ENCODE measurements at places on chromosomes 16 and 17. TPM values are rescaled to one million over a fixed set of nuclear protein-coding genes. Genes with fewer than 3 reads are reported as not detected.

DNA sequence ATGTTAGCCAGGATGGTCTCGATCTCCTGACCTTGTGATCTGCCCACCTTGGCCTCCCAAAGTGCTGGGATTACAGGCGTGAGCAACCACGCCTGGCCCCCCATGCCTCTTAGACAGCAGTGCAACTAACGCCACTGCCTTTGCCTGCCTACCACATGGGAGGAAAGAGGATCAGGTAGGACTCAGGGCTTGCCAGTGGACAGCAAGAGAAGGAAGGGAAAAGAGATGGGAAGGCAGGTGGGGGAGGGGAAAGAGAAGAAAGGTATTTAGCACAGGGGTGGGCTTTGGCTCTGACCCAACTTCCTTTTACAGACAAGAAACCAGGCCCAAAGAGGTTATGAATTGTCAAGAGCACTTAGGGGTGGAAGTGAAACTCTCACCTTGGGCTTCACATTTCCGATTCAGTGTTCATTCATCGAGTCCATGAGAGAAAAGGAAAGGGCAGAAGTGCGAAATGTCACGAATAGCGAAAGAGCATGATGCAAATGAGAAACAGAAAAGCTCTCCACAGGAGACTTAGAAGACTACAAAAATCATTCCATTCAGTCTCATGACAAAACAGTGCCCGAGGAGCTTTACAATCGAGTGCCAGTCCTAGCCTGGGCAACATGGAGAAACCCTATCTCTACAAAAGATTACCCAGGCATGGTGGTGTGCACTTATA, 36.4 kb downstream of the CDK5R1 start:
- DNase-seq = no peak

DNA sequence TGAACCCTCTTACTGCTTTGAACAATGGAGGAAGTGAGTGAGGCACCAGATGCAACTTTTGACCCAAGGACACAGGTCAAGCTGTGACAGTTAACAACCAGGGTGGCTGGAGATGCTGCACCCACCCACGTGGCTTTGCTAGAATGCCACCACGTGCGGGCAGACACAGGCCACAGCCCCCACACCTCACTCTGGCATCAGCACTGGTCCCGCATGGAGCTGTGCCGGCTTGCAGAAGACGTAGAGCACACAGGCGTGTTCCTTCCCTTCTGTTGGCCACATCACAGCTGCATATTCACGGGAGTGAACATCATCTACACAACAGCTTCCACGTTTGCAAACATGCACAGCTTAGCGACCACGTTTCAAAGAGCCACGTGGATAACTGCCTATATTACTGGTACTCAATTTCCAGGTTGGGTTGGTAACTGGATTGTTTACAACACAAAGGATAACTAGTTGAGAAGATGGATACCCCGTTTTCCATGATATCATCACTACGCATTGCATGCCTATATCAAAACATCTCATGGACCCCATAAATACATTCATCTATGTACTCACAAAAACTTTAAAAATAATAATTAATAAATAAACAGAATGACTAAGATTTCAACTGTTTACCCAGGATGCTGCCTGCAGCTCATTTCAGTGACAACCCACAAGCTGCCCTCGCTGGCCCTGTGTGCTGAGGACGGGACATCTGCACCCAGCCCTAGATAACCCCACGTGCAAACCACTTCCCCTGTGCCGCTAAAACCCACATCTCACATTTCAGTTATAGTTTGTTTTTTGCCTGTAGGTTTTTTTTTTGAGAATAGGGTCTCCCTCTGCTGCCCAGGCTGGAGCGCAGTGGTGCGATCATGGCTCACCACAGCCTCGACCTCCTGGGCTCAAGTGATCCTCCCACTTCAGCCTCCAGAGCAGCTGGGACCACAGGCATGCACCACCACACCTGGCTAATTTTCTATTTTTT, 132.0 kb downstream of the ANKRD11 start:
- DNase-seq = no peak

- peak; percentile 69 for DNase-seq
Observed at GRCh38 chr16:71883168-71883848, 674 bp downstream of the ZNF821 start.

DNA sequence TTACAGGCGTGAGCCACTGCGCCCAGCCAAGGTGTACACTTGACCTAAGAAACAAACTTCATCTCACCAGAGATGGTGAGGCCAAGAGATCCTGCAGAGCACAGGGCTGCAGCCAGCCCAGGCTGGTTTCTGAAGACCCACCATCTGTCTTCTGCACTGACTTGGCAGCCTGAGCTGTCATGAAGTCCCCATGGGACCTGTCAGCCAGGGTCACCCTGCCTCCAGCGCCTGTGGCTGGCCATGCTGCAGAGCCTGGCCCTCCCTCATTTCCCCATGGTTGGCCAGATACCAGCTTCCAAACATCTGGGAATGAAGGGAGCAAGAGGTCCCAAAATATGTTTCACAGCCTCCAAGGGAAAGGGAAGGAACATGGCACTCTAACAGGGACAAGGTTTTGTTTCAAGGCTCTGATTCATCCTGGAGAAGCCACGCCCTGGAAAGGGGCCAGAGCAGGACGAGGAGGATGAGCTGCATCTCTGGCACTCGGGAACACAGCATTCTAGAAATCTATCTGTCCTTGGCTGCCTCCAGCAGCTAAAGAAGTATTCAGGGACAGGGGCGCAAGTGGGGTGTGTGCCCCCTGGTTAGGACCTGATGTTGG, 45.3 kb downstream of the DDX19A start:
- DNase-seq = no peak

- DNase-seq = no peak
Observed at GRCh38 chr17:70855401-70856054, 686.2 kb downstream of the KCNJ2 start.

DNA sequence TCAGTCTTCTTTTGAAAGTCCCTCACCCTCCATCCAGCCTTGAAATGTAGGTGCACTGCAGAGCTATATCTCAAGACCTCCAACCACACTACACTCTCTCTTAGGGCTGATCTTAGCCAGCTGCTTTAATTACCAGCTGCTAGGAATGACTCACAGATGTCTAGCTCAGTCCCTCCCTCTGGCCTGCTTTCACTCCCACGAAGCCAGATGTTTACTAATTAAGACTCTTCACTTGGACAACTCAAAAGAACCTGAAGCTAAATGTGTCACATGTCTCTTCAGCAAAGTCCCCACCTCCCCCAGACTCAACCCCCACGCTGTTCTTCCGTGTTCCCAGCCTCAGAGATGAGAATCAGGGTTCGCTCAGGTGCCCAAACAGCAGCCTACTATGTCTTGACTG, 2.6 kb downstream of the GTF3C1 start:
- DNase-seq = no peak

GRCh38 chr16:11396241-11397048, 51.2 kb downstream of the RMI2 start:
- peak; percentile 90 for DNase-seq

DNA sequence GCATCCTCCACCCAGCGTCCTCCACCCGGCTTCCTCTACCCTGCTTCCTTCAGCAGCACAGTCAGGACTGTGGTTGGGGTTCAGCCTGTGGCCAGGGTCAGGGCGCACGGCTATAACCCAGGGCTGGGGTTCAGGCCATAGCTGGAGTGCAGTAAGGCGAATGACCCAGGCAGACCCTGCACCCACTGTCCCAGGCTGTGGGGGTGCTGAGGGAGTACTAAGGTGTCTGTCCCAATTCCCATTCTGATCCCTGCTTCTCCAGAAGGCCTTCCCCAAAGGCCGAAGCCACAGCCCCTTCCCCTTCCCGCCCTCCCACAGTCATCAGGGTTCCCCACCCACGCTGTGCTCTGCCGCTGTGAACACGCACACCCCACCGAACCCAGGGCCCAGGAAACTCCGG, 12.4 kb downstream of the EMC6 start:
- DNase-seq = no peak

- no peak for DNase-seq
Observed at GRCh38 chr16:86598607-86599565, 20.5 kb downstream of the FOXL1 start.

DNA sequence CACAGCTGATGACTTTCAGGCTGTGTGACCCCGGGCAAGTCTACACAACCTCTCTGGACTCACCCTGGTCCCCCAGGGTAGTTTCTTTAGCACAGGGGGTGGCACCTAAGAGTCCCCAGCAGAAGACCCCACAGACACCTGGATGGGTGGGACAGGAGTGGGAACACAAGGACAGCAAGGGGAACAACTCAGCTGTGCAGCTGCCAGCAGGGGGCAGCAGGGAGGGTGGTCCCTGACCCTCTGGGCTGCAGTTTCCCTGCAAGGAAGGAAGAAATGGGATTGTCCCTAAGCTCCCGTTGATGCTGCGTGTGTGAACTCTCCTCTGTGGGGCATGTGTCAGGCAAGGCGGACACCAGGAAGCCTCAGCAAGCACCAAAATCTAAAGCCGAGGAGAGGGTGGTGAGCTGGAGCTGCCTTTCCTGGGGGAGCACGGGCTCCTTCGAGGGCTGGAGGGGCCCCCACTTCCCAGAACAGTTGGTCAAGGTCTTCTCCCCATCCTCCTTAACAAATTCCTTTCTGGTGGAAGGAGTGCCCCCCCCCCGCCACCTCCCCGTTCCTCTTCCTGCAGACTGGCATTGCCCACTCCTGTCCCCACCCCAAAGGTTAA, 24.1 kb upstream of the CDH5 start:
- DNase-seq = no peak

DNA sequence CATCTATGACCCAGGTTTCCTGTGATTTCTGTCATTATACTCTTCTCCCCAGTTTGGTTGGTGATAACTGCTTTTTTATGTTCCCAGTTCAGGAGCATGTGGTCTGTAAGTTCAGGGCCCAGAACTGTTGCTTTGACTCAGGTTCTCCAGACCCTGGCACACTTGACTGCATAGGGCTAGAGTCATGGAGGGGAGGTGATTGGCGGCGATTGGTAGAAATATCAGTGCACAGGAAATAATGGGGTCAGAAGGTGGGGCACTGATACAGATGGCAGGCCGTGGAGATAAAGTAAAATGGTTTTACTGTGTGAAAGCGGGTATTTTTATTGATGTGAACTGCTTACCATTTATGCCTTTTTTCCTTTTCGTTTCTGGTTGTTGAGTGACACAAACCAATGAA, 28.7 kb downstream of the TAC4 start:
- DNase-seq = no peak

GRCh38 chr16:12729448-12729847, 74.2 kb downstream of the CPPED1 start:
- DNase-seq = no peak

DNA sequence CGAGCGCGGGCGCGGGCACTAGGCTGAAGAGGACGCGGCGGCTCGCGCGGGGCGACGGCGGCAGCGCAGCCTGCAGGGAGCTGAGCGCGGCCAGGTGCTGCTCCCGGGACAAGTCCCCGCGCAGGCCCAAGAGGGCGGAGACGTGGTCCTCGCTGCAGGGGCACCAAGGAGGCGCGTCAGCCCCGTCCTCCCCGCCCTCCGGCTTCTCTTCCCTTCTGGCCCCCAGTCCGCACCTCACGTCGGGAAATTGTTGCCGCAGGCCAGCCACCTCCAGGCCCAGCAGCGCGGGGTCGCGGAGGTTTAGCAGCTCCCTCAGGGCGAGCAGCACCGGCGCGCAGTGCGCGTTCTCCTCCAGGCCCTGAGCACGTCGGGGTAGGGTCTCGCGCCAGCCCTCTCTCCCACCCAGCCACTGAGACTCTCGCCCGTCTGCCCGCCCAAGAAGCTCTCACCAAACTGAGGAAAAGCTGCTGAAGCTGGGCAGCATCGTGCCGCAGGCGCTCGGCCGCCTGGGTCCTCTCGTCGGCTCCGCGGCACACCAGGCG, 761 bp upstream of the MATCAP1 start:
- DNase-seq = no peak

GRCh38 chr17:50151937-50152547, 1.6 kb upstream of the PPP1R9B start:
- DNase-seq = peak; percentile 86

- DNase-seq = no peak
Observed at GRCh38 chr16:28876973-28877654, 1.2 kb upstream of the ATP2A1 start.

- DNase-seq = peak; percentile 90
Observed at GRCh38 chr17:57955183-57955931, at the start of gene CUEDC1. CUEDC1 (minus strand) TSS chr17:57955412; CDS start chr17:57885564, 69,848 bp downstream.

GRCh38 chr17:80790021-80790765, 201.4 kb upstream of the CHMP6 start:
- DNase-seq = no peak

GRCh38 chr17:82687375-82687861, 11.1 kb downstream of the RAB40B start:
- no peak for DNase-seq

- no peak for DNase-seq
Observed at GRCh38 chr17:5665164-5665563, 80.9 kb upstream of the NLRP1 start.

DNA sequence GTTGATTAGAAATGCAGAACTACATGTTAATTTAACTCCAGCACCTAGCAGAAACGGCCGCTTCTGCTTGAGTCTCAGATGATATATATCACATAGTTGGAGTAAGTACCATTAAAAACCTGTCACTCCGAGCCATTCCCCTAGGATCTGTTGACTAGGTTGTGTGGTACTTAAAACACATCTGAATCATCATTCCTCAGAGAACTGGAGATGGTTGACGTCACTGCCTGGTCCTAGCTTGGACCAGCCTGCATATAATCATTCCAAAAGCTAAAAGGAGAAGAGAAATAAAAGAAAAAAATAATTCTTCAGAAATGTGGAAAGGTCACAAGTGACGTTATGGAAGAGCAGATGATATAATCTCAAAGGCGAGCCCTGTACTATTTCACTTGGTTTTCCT, 31.3 kb upstream of the RASL10B start:
- DNase-seq = no peak

DNA sequence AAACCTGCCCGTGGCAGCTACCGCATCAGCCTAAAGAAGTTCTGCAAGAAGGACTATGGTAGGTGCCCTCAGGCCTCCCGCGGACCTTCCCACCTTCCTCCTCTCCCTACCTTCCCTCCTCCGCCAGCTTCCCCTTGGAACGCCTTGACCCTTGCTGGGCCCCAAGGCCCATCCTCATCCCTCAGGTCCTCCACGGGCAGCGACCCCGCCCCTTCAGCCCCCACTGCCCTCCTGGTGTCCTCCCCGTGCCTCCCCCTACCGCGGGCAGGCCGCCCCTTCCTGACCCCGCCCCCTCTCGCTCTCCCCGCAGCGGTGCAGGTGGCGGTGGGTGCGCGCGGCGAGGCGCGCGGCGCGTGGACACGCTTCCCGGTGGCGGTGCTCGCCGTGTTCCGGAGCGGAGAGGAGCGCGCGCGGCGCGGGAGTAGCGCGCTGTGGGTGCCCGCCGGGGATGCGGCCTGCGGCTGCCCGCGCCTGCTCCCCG, 1.4 kb upstream of the TBC1D24 start:
- no peak for DNase-seq

GRCh38 chr17:11284811-11285210, 43.8 kb downstream of the SHISA6 start:
- no peak for DNase-seq

Gene SOST
- total RNA-seq = not detected

Gene P3H4
- 12.8 TPM for total RNA-seq

Gene CD300A
- total RNA-seq = 13.0 TPM

Gene KRT12
- not detected for total RNA-seq

Gene RCVRN
- 1.0 TPM for total RNA-seq

Gene APPBP2
- 63.2 TPM for total RNA-seq

Gene LGALS9
- 41.8 TPM for total RNA-seq

Gene KRT36
- total RNA-seq = not detected

Gene PIPOX
- 1.5 TPM for total RNA-seq

Gene AGRP
- not detected for total RNA-seq
